PC-9 (cell line): ENCODE measurements at places on chromosomes 12 and 14. TPM values are rescaled to one million over a fixed set of nuclear protein-coding genes. Genes with fewer than 3 reads are reported as not detected.

The CLEC6A gene
- total RNA-seq: not detected in 2 replicates

The PRORP gene
- 18.2 and 24.7 TPM in 2 replicates for total RNA-seq

The RBP5 gene
- 0.74 and 1.3 TPM in 2 replicates for total RNA-seq

The PRIMA1 gene
- total RNA-seq: not detected in 2 replicates

The KCNC2 gene
- not detected in 2 replicates for total RNA-seq

DNA sequence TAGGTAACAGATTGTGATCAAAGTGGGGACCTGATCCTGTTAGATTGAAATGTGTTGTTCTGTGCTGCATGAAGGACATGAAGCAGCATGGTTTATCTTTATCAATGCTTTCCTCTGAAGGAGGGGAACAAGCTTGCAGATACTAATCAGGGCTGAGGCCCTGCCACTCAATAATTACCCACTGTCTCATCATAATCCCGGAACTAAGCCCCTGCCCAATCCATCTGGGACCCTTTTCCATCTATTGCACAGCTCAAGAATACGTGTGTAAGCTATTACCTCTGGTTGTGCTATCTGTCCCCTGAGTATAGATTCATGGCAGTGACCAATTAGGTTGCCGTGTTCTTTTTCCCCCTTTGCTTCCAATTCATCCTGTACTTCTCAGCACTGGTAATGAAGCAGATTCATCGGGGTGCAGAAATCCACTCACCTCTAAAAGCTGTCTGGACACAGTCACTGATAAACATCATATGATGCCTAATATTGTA, 67.8 kb downstream of the OTX2 start:
- no peak for DNase-seq

DNA sequence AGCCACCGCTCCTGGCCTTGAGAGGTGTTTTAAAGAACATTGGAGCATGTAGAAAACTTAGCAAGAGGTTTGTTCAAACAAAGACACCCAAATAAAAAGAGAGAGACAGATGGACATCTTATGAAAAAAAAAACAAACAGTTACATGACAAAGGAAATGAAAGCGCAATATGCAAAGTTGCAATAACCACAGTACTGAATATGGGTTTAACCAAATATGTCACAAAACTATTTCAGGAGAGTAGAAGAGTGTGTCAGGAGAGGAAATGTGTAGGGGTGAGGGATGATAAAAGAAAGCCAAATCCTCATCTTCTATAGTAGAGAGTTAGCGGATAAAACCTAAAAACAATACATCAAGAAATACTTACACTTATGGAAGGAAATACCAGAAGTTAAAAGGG, 98.4 kb downstream of the GTF2A1 start:
- no peak for DNase-seq

- DNase-seq: no peak
Measured at GRCh38 chr14:22885975-22886374, 3.0 kb downstream of the REM2 start.

DNA sequence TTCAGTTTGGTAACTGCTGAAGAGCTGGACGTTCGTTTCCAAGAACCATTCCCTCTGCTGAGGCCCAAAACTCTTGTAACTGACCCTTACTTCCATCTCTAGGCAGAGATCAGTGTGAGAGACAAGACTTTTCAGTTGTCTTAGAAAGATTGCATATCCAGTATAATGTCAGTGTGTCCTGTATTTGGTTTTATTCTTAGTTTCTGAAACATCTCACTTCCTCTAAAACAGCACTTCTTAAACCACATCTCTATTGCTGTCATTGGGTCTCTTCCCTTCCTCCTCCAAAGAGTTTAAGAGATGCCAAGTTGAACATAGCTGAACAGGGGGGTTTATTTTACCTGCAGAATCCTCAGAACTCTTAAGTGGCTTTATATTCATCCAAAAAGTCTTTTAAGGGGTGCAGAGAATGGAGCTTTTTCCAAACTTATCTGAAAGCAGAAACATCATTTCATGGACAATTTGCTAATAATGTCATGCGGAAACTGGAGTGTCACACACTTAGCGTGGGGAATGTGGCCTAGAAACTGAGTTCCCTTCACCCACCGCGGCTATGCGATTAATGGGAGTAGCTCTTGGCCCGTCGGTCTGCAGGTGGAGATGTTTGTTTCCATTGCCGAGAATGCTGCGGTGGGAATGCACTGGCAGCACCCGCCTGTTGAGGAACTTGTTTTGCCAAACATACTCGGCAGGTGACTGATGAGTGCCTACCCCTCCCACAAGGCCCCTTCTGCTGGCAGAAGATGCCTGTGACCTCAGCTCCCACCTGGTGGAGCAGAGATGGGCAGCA, 148.2 kb downstream of the ADGRD1 start:
- no peak for DNase-seq

GRCh38 chr12:94671917-94672316, 21.6 kb upstream of the TMCC3 start:
- DNase-seq: no peak

GRCh38 chr14:86166541-86166940, 636.6 kb downstream of the FLRT2 start:
- no peak for DNase-seq

DNA sequence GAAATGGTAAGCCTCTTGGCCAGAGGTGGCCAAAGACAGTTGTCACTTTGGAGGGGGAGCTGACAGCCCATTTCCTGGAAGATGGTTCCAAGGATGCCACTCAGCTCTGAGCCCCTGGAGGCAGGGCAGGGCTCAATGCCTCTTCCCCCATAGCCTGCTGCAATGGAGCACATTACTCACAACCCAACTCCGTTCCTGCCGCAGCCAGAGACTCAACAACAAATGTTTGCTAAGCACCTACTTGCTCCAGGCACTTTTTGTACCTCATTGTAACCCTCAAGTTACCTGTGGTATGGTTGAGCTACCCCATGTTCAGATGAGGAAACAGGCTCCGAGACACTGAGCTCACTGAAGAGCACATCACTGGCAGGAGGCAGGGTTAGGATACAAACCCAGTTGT, 19.5 kb downstream of the IRF2BPL start:
- peak; percentile 89 for DNase-seq
